ENCODE measurements at places on chromosomes 16 and 17.

GRCh38 chr16:66199189-66199588 is 167.3 kb upstream of the CDH5 start:
- DNase-seq: no peak

- no peak for DNase-seq
Measured at GRCh38 chr17:78124081-78124835, 4.3 kb downstream of the TMC6 start.

GRCh38 chr16:75599452-75600277 is 23.4 kb downstream of the ADAT1 start:
- no peak for DNase-seq

GRCh38 chr16:67959536-67960329 is 8.7 kb downstream of the SLC12A4 start:
- DNase-seq: no peak

GRCh38 chr17:44797802-44798201 is 32.3 kb downstream of the GJC1 start:
- DNase-seq: no peak

GRCh38 chr17:72297326-72298115 is 176.7 kb downstream of the SOX9 start:
- no peak for DNase-seq

DNA sequence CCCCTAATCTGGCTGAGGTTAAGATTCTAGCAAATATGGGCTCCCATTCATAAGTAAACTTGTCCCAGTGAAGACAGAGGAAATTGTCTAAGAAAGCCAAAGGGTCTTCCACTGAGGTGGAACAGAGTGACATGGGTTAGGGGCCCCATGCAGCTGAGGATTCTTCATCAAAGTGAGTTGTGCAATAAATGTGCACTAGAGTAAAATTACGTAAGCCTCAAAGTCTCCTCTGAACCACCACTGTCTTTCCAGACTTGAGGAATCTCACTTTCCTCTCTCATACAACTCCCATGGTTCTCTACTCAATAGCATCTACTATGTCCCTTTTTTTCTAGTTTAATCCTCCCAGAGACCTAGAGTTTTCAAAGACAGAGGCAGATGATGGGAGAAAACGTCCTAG is 132.4 kb downstream of the CA10 start:
- no peak for DNase-seq

GRCh38 chr17:61122326-61122913 is 277.2 kb upstream of the TBX2 start:
- DNase-seq: peak; percentile 32

Data from GM23338 (cell line).